Lung (tissue), 17 donors: ENCODE measurements at places on chromosomes 3 and 15.

GRCh38 chr15:99348412-99348811 lies 97.1 kb downstream of the LRRC28 start:
- no peak for DNase-seq

DNA sequence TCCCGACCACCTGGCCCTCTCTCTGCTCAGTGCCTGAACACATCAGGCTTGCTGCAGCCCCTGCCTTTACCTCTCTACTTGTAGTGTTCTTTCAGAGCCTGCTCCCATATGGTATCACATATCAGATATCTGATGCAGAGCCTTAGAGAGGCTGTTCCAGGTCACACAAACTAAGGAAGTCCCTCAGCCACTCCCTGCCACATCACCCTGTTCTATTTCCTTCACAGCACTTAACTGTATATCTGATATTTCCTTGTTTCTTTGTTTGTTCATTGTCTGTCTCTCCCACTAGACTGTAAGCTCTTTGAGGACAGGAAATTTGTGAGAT lies 976 bp upstream of the ALDH1L1 start:
- no peak for DNase-seq

DNA sequence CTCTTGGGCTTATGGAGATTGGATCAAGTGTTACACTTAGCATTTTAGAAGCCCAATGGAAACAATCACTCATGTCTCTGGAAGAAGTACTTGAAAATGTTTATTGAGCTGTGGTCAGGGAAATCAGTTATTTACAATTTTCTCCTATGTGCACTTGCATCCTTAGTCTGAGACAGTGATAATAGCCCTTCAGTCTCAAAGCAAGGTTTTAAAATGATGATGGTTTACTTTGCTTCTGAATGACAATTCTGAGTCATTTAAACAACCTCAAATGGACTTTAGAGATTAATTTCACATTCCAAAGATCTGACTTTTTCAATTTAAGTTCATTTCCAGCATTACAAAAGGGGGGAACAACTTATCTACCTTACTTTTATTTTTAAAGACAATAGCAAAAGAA lies 20.1 kb downstream of the TIPARP start:
- no peak for DNase-seq

- no peak for DNase-seq
These were observed 43.1 kb upstream of the ARL6 start for GRCh38 chr3:97721446-97721845.
